ENCODE measurements at places on chromosomes 11 and 22.

- no peak for DNase-seq
These were observed 151.6 kb downstream of the FAT3 start for GRCh38 chr11:92376146-92376599.

GRCh38 chr11:128711136-128711535 lies 17.3 kb downstream of the FLI1 start:
- DNase-seq: no peak

DNA sequence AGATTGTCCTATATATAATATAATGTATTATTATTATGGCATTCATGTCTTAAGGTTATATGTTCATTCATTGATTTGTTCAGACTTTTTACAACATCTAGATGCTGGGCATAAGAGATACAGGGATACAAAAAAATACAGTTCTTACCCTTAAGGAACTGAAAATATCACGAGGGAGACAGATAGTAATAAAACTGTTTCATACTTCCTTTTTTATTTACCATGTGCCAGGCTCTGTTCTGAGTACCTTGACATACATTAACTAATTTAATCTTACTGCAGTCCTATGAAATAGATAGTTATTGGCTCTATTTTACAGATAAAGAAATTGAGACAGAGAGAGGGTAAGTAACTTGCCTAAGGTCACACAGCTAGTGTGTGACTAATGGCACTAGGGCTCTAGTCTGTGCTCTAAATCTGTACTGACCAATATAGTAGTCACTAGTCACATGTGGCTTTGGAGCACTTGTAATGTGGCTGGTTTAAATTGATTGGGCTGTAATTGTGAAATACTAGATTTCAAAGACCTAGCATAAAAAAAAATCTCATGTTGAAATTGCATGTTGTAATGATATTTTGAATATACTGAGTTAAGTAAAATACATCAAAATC lies 21.3 kb downstream of the TRIM44 start:
- no peak for DNase-seq

GRCh38 chr11:104870910-104871309 lies 27.4 kb downstream of the CASP12 start:
- DNase-seq: no peak

GRCh38 chr22:29225422-29226090 lies 19.9 kb downstream of the EMID1 start:
- no peak for DNase-seq

DNA sequence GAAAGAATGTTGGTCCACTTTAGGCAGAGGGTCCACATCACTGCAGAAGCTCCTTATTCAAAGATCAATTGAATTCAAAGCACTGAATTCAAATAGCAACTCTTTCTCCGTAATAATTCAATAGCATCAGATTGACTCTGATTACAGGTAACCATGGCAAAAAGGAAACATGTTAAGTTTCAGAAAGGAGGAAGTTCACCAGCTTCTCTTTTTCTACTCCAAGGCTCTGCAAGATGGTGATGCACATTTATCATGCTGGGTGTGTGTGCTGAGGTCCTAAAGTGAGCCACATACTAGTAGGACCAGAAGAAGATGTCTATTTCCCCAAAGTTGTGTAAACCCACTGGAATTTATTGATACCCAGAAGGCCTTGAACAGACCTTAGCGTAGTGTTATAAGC lies 18.0 kb upstream of the DRD2 start:
- DNase-seq: no peak

- DNase-seq: no peak
These were observed 699 bp downstream of the AIFM3 start for GRCh38 chr22:20967697-20968211.

DNA sequence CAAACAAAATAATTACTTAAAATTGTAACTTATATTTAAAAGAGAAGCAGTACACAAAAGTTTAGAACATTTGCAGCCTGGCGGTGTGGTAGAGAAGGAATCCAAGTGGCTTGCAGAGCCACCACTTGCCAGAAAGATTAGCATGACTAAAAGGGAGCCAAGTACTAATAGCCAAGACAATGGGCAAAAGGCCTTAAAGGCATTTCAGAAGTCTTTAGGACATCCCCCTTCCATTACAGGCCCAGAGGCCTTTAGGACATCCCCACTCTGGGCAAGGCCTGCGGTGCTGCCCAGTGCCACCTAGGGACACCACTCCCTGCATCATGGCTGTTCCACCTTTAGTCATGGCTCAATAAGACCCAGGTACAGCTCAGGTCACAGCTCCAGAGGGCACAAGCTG lies 32.4 kb downstream of the TMEM225 start:
- no peak for DNase-seq

DNA sequence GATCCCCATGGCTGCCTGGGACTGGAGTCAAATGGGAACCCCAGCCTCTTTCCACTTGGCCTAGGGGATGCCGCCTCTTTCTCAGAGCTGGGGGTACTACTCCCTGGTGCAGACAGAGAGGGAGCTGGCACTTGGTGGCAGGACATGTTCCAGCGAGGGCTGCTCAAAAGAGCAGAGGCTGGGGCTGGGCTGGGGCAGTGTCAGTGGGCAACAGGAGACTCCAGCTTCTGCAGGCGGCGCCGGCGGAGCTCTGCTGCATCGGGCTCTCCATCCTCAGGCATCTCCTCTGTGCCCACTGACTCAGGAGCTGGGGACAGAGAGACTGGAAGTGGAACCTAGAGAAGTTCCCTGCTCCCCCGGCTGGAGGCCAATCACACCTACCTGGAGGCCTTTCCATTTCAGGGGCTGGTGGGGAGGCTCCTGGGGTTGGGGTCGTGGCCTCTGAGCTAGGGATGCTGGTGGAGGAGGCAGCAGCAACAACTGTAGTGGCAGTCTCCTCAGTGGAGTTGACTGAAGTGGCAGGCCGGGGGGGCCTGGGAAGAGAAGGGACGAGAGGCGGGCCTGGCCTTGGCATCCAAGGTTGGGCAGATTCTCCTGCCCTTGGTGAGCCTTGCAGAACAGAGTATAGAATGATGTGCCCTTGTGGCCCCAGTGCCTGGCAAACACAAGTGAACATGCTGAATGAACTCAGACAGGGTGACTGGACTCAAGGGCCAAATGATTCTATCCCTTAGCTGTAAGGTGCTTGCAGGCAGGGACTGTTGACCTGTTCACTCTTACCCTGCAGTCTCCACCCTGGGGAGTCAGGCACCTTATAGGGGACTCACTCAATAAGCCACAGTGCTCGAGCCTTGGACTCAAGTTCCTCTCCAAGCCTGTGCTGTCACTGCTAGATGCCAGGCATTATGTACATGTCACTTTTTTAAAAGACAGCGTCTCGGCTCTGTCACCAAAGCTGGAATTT lies 5.9 kb downstream of the SYVN1 start:
- DNase-seq: no peak

DNA sequence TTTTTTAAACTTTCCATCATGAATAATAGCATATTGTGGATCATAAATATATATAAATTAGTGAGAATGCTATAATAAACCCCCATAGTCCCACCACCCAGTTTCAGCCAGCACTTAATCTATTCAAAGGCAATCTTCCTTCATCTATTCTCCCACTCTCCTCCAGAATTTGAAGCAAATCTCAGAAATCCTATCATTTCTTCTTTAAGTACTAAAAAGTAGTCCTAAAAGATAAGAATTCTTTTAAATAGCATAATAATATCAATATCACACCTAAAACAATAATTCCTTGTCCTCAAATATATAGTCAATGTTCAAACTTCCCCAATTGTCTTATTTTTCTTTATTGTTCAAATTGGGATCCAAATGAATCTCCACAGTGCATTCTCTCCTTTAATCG lies 24.6 kb upstream of the ROBO3 start:
- no peak for DNase-seq

- no peak for DNase-seq
These were observed 14.2 kb downstream of the SHISAL1 start for GRCh38 chr22:44298406-44299091.

DNA sequence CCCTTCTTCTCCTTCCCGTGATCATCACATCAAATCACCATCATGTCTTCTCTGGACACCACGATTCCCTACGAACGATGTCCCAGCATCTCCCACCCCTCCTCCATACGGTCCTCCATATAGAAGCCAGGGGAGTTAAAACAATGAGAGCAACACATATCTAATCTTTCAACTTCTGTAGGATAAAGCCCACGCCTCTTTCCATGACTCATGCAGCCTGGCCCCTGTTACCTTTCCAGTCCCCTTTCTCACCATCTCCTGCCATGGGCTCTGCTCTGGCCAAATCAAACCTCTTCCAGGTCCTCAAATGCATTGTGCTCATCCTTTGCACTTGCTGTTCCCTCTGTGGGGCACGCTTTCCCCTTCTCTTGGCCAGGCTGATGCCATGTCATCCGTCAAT lies 23.6 kb downstream of the RPS6KA4 start:
- DNase-seq: no peak

- no peak for DNase-seq
These were observed 2.6 kb downstream of the ANO1 start for GRCh38 chr11:70080763-70081162.
